ENCODE measurements at places on chromosomes 12 and 14. TPM values are rescaled to one million over a fixed set of nuclear protein-coding genes. Genes with fewer than 3 reads are reported as not detected.

CEBPE gene
- polyA plus RNA-seq: not detected

GNB3 gene
- polyA plus RNA-seq: 0.80 TPM

IL31 gene
- polyA plus RNA-seq: not detected

RAD9B gene
- polyA plus RNA-seq: 0.41 TPM

GALNT16 gene
- polyA plus RNA-seq: not detected
